ENCODE measurements at places on chromosomes 11 and 22. TPM values are rescaled to one million over a fixed set of nuclear protein-coding genes. Genes with fewer than 3 reads are reported as not detected.

The IL17REL gene
- total RNA-seq: under 0.01 TPM

The FAM168A gene
- total RNA-seq: 27.9 TPM

The RBFOX2 gene
- 218 TPM for total RNA-seq

The MEI1 gene
- total RNA-seq: 0.73 TPM

The TP53AIP1 gene
- 0.15 TPM for total RNA-seq

The MAP6 gene
- 1.2 TPM for total RNA-seq
